ENCODE measurements at places on chromosomes 2 and 18.

DNA sequence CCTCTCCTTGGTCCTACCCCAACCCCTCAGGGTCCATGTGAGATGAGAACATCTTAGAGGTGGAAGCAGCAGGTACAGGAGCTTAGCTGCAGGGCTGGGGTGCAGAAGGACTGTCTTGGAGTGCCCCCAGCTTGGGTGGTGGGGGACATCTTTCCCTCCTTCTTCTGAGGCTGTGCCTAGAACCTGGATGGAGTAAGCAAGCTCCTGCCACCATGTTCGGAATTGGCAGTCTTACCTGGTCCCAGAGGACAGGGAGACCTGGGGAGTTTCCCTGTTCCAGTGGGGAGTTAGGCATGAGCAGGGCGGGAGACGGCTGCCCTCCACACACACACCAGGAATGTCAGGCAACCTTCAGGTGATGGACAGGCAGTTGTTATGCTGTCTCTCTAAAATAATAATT is 131.0 kb upstream of the COPS8 start:
- no peak for DNase-seq

DNA sequence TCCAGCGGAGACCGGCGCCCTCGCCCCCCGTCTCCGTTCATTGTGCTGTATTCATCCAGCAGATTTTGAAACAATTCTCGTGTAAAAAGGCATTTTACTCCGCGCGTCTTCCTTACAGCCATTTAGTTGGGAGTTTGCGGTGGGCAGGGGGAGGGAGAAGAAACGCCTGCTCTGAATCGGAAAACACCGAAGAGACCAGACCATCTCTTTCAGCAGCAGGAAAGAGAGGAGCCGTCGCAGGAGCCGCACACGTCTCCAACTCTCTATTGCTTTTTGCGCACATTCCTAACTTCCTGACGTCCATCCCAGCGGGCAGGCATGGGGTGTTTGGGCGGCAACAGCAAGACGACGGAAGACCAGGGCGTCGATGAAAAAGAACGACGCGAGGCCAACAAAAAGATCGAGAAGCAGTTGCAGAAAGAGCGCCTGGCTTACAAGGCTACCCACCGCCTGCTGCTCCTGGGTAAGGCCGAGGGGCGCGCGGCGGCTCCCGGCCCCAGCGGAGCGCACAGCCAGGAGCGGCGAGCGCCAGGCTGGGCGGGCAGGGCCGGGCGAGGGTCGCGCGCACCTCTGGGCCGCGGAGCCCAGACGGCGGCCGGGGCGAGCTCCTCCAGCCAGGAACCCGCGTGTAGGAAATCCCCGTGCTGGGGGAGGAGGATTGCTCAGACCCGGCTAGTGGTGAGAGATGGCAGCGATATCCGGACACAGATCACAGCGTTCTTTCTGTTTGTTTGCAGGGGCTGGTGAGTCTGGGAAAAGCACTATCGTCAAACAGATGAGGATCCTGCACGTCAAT is 63.2 kb downstream of the GNAL start:
- DNase-seq, result no peak

DNA sequence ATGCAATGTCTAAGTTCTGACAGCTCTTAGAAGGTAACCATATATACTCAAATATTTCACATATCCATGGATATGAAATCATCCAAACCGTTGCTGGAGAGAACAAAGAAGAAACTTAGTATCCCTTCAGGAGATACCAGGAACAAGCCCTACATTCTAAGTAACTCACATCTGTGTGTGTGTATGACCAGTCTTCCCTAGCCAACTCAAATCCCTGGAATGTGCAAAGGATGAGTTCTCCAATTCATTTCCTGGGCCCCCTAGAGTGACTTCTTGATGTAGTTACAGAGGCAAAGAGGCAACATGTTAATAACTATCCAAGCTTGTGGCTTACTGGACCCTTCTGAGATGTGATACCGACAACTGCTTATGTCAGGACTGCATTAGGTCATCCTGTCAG is 20.1 kb downstream of the TPGS2 start:
- no peak for DNase-seq

DNA sequence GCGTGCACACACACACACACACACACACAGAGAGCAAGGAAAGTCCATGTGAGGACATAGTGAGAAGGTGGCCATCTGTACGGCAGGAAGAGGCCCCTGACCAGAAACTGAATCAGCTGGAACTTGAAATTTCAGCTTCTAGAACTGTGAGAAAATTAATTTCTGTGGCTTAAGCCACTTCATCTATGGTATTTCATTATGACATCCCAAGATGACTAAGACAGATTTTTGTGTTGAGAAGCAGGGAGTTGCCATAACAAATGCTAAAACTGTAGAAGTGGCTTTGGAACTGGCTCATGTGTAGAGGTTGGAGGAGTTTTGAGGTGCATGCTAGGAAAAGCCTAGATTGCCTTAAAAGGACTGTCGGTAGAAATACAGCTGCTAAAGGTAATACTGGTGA is 63.4 kb upstream of the ZBTB7C start:
- DNase-seq, result no peak

GRCh38 chr18:74387383-74387782 is 69.7 kb downstream of the DIPK1C start:
- no peak for DNase-seq

- no peak for DNase-seq
These were observed 316.2 kb downstream of the CDH2 start for GRCh38 chr18:27860701-27861107.

DNA sequence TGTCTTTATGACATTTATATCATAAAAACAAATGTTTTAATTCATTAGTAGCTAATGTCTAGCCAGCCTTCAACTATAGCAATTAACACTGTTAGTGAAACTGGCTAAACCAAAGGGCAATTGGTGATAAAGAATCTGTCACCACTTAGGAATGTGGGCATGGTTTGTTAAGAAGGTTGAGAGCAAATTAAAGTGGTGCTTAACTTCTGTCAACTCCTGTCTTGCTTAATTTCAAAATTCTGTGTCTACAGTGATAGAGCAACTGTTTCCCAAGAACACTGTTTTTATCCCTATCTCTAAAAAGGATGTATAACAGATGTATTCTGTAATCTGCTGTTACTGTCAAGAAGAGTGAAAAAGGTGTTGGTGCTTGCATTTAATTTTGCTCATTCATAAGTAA is 36.5 kb downstream of the CFAP36 start:
- DNase-seq, result no peak

- no peak for DNase-seq
These were observed 68.5 kb upstream of the PID1 start for GRCh38 chr2:229339618-229340017.

- no peak for DNase-seq
These were observed 53.7 kb downstream of the HS1BP3 start for GRCh38 chr2:20596973-20597859.

GRCh38 chr2:176944998-176945397 is 267.6 kb upstream of the HNRNPA3 start:
- no peak for DNase-seq

DNA sequence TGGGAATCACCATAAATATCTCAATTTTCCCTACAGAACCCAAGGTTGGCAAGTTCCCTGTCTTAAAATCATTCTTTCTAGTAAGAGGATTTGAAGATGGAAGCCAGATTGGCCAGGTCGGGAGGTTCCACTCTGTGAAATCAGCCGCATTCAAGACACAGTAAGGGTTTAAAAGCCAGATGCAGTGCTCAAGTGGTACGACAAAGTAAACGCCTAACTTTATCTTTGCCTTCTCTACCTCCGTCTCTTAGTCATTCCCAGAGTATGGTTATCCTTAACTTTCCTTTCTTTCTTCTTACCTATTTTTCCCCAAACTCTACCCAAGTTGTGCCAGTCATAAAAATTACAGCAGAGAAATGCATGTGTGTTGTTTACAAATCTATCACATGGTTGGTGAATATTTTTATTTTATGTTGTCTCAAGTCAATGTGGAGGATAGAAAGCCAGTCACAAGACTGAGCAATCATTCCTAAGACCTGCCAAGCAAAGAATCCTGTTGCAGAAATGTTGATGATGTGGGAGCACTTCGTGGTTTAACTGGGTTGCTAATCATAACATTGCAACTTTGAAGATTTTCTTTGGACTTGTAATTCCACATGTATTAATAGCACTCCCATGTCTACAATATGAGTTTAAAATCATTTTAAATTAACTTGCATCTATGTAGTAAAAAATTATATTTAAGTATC is 62.6 kb downstream of the SLC40A1 start:
- DNase-seq, result no peak

GRCh38 chr2:32425719-32426141 is 68.9 kb downstream of the BIRC6 start:
- no peak for DNase-seq

DNA sequence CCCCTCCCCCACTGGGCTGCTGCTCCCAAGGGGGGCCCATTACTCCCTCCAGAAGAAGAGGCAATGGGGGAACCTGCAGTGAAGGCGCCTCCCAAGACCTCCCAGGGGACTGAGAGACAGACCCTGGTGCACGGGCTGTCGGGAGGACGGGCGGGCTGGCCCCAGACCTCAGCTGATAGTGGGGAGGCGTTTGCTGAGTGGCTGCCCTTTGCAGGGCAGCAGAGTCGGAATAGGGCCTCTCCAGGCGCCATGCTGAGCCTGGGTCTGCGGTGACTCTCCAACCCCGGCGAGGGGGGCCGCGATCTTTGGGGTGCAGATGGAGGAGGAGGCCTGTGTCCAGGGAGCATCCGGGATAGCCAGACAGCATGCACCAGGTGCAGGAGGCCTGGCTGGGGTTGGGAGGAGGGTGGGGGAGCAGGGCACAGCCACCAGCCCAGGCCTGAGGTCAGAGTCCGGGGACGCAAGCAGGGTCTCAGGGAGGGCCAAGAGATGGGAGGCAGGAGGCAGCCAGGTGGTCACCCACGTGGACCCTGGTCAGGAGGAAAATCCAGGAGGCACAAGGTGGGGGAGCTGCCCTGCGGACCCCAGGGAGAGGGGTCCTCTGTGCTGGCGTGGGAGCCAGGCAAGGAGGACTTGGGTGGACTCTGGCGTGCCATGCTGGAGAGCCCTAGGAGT is 11.0 kb downstream of the CROCC2 start:
- DNase-seq, result no peak

- no peak for DNase-seq
These were observed 151.0 kb downstream of the TPO start for GRCh38 chr2:1563943-1564891.

DNA sequence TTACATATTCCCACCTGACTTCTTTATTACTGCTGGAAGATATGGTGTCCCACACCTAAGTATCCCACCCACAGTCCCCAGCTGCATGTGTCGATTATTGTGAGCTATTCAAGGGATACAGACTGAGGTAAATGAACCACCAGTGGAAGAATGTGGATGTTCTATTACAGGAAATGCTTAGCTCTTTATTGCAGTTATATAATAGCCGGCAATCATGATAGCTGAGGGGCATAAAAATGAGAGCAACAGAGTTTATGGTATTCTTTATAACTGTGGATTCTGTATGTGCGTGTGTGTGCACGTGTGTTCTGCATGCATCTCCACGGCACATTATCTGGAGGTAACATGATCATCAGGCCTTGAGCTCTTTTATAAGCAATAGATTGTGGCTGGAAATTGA is 198.9 kb downstream of the NEDD4L start:
- DNase-seq, result no peak

DNA sequence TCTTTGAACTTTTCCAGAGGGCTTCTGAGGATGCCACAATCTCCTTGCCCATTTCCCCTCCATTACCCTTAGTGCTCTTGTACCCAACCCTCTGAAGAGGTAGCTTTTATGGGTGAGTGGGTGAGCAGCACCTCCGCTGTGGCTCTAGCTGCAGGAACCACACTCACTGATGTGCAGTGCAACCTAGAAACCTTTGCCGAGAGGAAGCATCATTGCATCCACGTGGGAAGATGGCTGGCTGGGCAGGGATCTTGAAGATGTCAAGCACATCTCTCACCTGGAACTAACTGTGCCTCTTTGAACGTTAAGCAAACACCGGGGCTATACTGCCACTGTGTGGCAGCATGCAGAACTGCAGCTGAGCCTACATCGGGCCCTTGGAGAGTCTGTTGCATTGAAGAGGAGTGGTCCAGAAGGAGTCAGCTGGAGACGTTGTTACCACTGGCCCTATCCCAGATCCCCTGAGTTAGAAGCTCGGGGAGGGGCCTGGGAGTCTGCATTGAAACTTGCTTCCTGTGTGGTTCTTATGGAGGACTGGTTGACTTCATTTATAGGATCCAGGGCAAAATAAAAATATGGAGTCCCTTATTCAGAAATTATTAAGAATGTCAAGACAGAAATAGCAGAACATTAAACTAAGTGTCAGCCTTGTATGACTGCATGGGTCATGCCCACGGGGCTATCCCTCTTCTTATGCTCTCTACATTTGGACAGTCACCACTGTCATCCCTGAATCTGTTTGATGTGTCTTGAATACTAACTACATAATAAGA is 28.7 kb downstream of the IGFBP5 start:
- DNase-seq, result peak; percentile 77

- DNase-seq, result peak; percentile 57
These were observed 8.8 kb downstream of the RTP5 start for GRCh38 chr2:241877989-241878970.

GRCh38 chr18:24114924-24115549 is 23.8 kb upstream of the CABYR start:
- DNase-seq, result no peak

- no peak for DNase-seq
These were observed 31.6 kb downstream of the CYBRD1 start for GRCh38 chr2:171553858-171554257.

GRCh38 chr2:191942739-191943103 is 95.8 kb upstream of the CAVIN2 start:
- DNase-seq, result no peak

- DNase-seq, result no peak
These were observed 74.5 kb upstream of the NOSTRIN start for GRCh38 chr2:168727904-168728470.

- no peak for DNase-seq
These were observed 37.5 kb upstream of the TPO start for GRCh38 chr2:1375794-1376193.

DNA sequence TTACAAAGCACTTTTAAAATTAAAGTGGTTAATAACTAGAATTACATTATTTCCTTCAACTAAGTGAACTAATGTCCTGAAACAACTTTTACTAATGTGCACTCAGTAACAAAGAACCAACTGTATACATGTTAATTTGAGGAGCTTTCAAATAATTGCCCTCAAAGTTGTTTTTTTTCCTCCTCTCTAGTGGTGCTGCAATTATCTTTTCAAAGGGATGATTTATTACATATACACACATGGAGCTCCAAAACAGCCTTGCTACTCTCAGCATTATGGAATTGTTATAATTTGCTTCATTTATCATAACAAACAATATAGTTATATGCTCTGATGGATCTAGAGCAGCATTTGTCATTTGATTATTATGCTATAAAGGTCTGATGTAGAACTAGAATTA is 246.3 kb upstream of the RASGRP3 start:
- DNase-seq, result no peak

DNA sequence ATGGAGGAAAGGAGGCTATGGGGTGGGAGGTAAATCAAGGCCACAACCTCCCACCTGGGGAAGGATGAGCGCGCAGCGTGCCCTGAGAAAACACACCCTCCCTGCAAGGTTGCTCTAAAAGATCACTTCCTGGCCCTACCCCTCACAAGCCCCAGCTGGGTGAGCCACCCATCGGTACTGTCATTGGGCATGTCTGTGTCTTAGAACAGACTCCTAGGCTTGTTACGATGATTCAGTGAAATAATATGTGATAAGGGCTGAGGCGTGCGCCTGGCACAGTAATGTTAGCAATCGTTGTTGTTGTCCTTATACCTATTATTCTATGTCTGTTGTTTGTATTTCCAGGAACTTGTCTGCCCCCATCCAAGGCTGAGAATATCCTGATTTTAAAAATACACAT is 175.1 kb downstream of the ZFP36L2 start:
- DNase-seq, result no peak

GRCh38 chr2:73981081-73982001 is 3.4 kb upstream of the TET3 start:
- DNase-seq, result no peak

- no peak for DNase-seq
These were observed 1.6 kb downstream of the KLHL30 start for GRCh38 chr2:238140040-238140439.
